ENCODE measurements at places on chromosomes 1 and 21. TPM values are rescaled to one million over a fixed set of nuclear protein-coding genes. Genes with fewer than 3 reads are reported as not detected.

The PALMD gene
- 58.0 TPM for total RNA-seq

The LCK gene
- 1.2 TPM for total RNA-seq

The CR2 gene
- total RNA-seq, result under 0.01 TPM

The LAMC2 gene
- 14.1 TPM for total RNA-seq

The IL22RA1 gene
- 5.0 TPM for total RNA-seq

The RCOR3 gene
- total RNA-seq, result 38.8 TPM

The RAB3B gene
- 1.9 TPM for total RNA-seq

The ADGRL2 gene
- 172 TPM for total RNA-seq

The SPRR2A gene
- total RNA-seq, result 1.6 TPM

The TRPM2 gene
- 1.8 TPM for total RNA-seq

The CREB3L4 gene
- 10.7 TPM for total RNA-seq

The NES gene
- 54.7 TPM for total RNA-seq

The CRNN gene
- total RNA-seq, result 4.3 TPM

The CLCA1 gene
- not detected for total RNA-seq

The SPATA17 gene
- 0.59 TPM for total RNA-seq

The TEDDM1 gene
- not detected for total RNA-seq

The GAS5 gene
- total RNA-seq, result 492 TPM

The COL11A1 gene
- total RNA-seq, result 24.6 TPM

The LYSMD1 gene
- total RNA-seq, result 7.3 TPM

The TMEM240 gene
- total RNA-seq, result 2.1 TPM

The FAM151A gene
- not detected for total RNA-seq

The LRRC7 gene
- 8.8 TPM for total RNA-seq

The GPATCH2 gene
- 23.8 TPM for total RNA-seq

Measured in skin of body (tissue), 3 donors.